Stimulated activated CD8-positive, alpha-beta memory T cell treated with anti-CD3 and anti-CD28 coated beads, Interleukin-7, amount 100 ng/mL, for 1 hour (primary cell): ENCODE measurements at places on chromosomes 5 and 9.

DNA sequence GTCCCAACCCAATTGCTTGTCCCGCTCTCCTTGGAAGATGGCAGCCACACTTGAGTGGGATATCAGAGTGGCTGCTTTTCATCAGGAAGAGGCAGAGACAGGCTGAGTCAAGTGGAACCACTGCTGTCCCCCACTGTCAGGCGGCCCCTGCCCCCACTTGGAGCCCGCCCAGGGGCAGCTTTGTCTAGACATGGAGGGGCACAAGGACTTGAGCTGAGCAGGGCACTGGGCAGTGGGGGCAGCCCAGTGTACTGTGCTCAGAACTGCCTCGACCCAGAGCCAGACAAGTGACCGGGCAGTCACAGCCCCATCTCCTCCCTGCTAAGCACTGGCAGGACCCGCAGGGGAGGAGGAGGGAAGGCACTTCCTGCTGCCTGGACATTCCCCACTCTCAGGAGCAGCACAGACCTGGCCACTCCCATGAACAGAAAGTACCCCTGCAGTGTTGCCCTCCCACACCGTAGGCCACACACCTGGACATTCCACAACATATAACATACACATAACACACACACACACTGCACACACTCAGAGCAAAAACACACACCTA is 91.0 kb downstream of the MRPL36 start:
- no peak for DNase-seq

DNA sequence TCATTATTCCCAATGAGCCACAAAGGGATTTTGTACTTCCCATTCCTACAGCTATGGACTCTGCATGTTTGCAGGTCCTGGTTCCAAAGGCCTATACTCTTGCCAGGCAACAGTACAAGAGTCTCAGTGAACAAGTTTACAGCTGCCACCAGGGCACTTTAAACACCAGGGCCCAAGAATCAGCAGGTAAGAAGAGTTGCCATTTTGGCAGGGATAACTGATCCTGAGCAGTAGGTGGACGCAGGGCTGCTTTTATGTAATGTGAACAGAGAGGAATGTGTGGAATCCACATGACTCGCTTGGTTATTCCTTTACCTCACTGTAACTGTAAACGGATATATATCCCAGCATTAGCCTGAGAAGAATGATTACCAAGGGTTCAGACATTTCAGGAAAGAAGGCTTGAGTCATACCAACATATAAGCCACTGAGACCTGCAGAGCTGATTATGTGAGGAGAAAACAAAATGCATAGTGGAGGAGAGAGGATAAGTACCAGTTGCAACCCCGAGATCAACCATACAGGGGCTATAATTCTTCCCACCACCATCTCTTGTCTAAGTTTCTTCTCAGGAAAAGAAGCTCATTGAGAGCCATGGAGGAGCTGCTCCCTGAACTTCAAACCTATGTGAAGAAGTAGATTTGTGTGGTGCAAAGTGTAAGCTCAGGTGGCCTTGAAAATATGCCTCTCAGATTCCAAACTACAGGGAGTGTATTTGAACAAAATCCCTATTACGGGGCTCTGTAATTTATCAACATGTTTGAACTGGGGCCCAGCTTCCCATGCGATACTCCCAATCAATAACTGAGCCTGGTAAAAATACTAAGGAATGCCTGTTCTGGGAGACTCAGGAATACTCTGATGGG is 24.6 kb downstream of the RAPGEF6 start:
- no peak for DNase-seq

- no peak for DNase-seq
Observed at GRCh38 chr5:1500411-1501091, 23.2 kb downstream of the LPCAT1 start.

DNA sequence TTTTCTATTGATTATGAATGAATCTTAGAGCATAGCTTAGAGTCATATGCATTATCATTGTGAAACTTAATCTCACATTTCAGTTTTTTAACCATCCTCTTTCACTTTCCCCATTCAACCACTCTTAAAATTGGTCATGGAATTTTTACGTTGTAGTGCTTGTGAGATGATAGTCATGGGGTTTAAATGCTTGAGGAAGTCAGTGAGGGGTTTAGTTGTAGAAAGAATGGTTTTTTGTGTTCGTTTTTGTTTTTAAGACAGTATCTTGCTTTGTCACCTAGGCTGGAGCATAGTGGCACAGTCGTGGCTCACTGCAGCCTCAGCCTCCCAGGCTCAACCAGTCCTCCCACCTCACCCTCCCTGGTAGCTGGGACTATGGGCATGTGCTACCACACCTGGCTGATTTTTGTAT is 19.6 kb downstream of the UGCG start:
- no peak for DNase-seq

DNA sequence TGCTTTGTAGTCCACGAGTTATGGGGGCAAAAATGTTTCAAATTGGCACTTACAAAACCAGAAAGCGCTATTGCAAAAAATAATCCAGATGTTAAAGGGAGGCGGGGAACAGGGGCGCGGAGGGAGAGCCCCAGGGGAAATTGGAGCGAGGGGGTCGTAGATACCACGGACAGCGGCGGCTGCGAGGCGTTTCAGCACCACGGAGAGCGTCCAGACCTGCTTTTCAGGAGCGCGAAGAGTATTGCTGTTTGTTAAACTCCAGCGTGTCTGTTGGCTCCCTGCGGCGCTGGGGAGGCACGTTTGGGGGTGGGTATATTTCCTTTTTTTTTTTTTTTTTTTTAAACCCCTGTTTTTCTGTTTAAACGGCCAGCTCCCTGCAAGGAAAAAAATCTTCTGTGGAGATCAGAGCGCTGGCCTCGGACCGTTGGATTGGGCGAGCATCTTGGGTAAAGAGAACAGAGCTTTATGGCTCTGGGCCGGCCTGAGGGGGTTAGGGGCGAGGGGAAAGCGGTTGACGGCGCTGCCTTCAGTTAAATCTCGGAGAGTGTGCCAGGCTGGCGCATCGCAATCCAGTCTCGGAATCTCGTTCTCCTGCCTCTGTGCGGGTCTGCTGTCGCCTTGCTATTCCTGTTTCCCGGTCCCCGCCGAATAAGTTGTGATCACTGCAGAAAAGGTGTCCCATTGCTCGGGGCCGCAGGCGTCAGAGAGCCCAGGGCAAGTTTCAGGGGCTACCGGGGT is at the start of gene GLRA1:
GLRA1 (minus strand) TSS at position 288 of the 738 bp plus-strand sequence. CDS start 302 bp downstream, outside the sequence.
- DNase-seq, result peak; percentile 14

DNA sequence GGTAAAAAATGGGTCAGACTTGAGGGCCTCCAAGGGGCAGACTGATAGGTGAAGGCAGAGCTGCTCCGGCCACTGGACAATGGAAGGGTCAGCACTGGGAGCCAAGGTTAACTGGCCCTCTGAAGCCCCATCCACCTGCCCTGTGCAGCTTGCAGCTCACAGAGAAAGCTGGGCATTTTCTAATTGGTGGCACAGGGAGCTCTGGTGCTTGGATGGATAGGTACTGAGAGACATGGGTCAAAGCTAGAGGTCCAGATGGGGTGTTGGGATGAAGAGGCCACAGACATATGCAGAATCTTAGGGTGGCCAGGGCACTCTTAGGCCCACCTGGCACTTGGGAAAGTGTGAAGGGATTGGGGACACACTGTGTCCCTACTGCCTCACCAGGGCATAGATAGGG is 29.5 kb upstream of the SARDH start:
- no peak for DNase-seq

GRCh38 chr9:85112391-85112790 is 442.9 kb downstream of the NTRK2 start:
- no peak for DNase-seq

GRCh38 chr5:167460449-167461020 is 830.9 kb upstream of the WWC1 start:
- DNase-seq, result no peak

GRCh38 chr5:11719888-11720481 is 184.3 kb downstream of the CTNND2 start:
- peak; percentile 2 for DNase-seq

GRCh38 chr9:117772960-117773359 is 68.8 kb downstream of the TLR4 start:
- DNase-seq, result no peak

DNA sequence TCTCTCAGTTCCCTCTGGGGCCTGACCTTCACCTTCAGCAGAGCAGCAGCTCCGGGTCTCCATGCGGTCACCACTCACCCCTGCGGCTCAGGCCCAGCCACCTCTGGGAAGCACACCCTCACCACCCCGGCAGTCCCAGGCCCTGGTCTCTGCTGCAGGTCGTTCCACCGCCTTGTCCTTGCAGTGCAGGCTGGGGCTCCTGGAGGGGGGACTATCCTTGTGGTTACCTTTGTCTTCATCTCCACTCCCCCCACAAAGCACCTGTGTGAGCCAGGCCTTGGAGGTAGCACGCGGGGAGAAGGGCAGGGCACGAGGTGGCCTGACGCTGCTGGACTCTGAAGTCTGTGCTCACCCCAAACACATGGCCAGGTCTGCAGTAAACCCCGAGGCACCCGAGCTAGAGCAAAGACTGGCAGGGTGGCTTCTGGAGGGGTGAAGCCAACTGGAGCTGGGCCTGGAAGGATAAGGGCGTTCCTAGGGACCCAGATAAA is 33.2 kb upstream of the RXRA start:
- no peak for DNase-seq

GRCh38 chr5:539469-540070 is 15.3 kb upstream of the SLC9A3 start:
- DNase-seq, result no peak

GRCh38 chr9:93532141-93532540 is 44.2 kb upstream of the PHF2 start:
- DNase-seq, result no peak

- no peak for DNase-seq
Observed at GRCh38 chr5:137791799-137792198, 37.6 kb upstream of the HNRNPA0 start.

GRCh38 chr9:105850852-105851500 is 156.6 kb downstream of the TMEM38B start:
- DNase-seq, result no peak

GRCh38 chr9:494764-495163 is 280.1 kb downstream of the DOCK8 start:
- no peak for DNase-seq

GRCh38 chr9:77563174-77563573 is 84.9 kb downstream of the GNA14 start:
- no peak for DNase-seq

DNA sequence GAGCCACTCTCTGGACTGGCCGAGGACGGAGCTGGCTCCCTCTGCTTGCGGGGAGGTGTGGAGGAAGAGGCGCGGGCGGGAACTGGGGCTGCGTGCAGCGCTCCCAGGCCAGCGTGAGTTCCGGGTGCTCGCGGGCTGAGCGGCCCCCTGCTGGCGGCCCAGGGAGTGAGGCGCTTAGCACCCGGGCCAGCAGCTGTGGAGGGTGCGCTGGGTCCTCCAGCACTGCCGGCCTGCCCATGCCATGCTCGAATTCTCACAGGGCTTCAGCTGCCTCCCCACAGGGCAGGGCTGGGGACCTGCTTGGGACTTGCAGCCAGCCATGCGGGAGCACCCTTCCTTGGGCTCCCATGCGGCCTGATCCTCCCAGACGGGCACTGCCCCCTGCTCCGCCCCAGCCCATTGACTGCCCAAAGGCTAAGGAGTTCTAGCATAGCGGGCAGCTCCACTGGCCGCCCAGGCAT is 416.9 kb downstream of the MRPS30 start:
- no peak for DNase-seq

GRCh38 chr9:77224746-77225312 is 47.5 kb downstream of the VPS13A start:
- DNase-seq, result no peak

DNA sequence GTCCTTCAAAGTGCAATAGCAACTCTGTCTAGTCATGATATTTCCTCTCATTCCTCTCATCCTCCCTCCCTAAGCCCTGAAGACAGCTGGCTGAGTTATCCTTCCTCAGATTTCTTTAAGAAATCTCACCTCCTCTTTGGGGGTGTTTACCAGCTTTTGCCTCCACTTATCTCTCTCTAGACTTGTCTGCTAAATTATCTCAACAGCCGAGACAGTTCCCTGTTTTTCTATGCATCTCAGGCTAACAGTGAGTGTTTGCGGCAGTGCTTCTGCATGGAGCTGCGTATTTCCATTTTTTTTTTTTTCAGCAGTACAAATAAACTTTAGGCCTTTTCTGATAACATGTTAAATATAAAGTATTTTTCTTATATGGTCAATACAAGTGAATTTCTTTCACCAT is 20.9 kb downstream of the KCTD16 start:
- DNase-seq, result no peak

DNA sequence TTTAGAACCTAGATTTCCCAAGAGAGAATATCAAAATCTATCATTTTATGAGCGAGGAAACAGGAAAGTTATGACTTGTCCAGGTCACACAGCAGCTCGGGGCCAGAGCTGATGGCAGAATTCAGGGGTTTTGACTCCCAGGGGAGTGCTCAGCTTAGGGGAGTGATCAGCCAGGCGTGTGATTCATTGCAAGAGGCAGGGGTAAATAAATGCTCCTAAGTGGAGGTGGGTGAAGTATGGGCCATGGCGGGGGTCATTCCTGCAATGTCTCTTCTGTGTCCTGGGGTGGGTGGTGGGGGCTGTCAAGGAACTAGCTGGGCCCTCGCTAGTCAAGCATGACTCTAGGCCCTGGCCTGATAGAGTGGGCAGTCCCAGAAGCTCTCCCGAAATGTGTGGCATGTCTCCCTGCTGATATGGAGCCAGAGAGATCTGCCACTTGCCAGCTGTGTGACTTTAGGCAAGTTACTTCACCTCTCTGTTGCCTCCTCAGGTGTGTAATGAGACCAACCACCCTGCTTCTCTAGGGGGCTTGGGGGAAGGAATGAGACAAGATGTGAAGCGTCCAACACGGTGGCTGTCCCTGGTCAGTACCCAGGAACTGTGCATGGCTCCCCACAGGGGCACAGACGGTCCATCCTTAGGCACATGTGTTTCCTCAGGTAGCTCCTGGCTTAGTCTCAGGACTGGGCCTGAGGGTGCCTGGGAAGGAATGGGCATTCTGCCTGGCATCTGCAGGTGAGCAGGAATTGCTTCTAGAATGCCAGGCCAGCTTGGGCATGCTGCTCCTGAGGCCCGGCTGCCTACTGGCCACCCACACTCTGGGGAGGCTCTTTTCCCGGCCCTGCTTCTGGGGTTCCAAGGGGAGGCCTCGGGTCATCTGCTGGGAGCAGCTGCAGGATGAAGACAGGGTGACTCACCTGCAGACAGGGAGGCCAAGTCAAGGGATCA is 36.5 kb upstream of the SH3PXD2B start:
- DNase-seq, result no peak

DNA sequence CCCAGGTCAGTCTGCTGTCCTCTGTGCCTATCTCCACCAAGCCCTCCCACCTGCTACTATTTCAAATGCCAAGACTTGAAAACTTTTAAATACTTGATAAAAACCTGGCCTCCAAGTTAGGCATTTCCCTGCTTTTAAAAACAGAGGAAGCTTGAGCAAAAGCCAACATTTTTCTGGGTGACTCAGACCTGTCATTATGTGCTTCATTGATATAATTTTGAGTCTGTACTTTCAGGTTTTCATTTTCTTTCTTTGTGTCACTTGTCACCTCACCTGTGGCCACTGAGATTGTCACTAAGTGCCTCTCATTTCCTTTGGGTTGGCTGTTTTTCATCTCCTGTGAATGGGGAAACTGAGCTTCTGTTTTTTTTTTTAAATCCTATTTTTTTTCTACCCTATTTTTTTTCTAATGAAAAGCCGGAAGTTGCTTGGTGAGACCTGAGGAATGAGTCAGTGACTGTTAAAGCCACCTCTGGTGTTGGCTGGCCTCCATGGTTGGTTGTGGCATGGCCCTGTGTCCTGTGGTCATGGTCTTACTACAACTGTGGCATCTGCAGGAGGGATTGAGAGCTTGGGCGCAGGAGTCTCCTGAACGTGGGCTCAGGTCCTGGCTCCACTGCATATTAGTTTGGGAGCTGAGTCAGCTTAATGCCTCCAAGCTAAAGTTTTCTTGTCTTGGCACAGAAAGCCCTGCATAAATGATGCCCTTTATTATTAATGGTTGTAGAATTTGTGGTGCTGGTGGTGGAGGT is 56.7 kb downstream of the ARHGAP26 start:
- DNase-seq, result no peak

- DNase-seq, result no peak
Observed at GRCh38 chr5:119368238-119368630, 12.4 kb downstream of the TNFAIP8 start.
